ENCODE measurements at places on chromosomes 6 and 20.

- peak; percentile 48 for DNase-seq
Observed at GRCh38 chr20:53660947-53661381, 67.3 kb upstream of the ZNF217 start.

DNA sequence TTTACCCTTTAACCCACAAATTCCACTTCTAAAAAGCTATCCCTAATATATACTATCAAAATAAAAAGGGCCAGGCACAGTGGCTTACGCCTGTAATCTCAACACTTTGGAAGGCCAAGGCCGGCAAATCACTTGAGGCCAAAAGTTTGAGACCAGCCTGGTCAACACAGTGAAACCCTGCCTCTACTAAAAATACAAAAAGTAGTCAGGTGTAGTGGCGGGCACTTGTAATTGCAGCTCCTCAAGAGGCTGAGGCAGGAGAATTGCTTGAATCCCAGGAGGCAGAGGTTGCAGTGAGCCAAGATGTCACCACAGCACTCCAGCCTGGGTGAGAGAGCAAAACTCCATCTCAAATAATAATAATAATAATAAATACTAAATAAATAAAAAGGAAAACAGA is 82.5 kb downstream of the TRIM27 start:
- no peak for DNase-seq

DNA sequence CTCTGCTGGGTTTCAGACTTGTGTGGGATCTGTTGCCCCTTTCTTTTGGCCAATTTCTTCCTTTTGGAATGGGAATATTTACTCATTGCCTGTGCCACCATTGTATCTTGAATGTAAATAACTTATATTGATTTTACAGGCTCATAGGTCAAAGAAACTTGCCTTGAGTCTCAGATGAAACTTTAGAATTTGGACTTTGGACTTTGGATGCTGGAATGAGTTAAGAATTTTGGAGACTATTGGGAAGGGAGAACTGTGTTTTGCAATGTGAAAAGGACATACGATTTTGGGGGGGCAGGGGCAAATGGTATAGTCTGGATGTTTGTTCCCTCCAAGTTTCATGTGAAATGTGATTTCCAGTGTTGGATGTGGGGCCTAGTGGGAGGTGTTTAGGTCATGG is 62.6 kb upstream of the TNFRSF21 start:
- DNase-seq: no peak

DNA sequence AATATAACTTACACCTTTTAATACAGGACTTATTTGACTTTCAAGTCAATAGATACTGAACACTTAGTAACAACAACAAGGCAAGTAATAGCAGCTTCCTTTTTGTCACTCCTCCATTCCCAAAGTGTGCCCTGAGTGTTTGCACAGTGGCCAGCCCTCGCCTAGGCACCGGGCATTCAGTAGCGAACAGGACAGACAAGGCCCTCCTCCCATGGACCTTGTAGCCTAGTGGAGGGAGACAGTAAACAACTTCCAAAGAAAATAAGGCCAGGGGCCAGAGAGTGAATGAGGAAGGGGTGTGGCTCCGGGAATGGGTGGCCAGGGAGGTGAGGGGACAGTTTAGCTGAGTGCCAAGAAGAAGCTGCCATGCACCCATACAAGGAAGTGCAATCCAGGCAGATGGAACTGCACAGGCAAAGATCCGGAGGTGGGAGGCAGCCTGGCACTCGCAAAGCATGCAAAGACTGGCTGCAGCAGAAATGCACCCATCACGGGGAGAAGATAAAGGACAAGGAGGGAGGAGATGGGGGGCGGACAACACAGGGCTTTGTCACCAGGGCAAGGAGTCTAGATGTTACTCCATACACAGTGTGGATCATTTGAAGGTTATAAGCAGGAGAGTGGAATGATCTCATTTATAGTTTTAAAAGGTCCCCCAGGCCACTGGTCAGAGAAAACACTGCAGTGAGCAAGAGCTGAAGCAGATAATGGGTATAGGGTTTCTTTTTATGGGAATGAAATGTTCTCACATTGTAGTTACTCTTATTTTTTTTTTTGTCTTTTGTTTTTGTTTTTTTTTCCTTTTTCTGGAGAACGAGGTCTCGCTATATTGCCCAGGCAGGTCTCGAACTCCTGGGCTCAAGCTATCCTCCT is 32.2 kb downstream of the ATP9A start:
- DNase-seq: no peak

GRCh38 chr6:147578159-147578558 is 69.7 kb downstream of the SAMD5 start:
- no peak for DNase-seq

DNA sequence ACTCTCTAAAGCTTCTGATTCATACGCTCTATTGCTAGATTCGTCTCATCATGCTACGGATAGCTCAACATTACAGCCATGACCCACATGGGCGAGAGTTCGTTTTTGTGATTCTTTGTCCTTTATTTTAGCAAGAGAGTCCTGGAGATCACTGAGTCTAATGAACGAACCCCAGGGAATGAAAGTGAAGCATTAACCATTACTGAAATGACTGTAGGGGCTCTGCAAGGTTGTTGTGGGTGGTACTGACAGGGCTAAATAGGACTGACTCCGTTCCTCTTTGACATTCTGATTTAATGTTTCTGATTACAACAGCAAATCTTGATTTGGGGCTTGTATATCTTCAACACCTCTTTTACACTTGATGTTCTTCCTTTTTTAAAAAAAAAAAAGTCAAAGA is 13.7 kb upstream of the RTF2 start:
- DNase-seq: no peak

DNA sequence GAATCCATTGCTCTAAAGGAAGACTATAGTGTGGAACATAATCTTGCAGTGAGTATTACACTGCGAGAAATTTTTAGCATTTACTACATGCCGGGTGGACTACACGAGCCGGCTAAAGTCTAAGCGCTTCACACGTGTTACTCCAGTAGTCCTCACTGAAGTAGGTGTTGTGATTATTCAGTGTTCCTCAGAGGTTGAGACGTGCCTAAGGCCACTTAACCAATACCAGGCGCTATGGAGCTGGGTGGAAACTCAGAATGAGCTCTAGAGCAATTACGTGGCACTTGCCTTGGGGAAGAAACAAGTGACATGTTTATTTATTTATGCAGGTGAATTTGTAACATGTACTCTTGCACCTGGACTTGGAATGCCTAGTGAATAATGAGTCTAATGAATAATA is 46.4 kb downstream of the SASH1 start:
- DNase-seq: no peak

DNA sequence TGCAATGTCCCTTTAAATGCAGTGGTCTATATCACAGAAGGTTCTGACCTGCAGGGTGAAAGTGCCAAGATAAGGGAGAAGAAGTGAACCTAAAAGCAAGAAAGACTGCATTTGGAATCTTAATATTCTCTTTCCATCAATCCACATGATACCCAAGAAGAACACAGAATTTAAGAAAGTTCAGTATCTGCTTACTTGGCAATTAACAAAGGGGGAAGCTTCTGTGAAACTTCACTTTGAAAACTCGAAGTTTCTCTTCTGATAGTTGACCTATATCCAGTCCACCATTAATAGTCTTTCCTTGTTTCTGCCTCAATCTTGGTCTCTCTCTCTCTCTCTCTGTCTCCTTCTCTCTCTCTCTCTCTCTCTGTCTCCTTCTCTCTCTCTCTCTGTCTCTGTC is 592.0 kb downstream of the UTRN start:
- no peak for DNase-seq

GRCh38 chr6:83601119-83601518 is 88.8 kb downstream of the PRSS35 start:
- DNase-seq: no peak

DNA sequence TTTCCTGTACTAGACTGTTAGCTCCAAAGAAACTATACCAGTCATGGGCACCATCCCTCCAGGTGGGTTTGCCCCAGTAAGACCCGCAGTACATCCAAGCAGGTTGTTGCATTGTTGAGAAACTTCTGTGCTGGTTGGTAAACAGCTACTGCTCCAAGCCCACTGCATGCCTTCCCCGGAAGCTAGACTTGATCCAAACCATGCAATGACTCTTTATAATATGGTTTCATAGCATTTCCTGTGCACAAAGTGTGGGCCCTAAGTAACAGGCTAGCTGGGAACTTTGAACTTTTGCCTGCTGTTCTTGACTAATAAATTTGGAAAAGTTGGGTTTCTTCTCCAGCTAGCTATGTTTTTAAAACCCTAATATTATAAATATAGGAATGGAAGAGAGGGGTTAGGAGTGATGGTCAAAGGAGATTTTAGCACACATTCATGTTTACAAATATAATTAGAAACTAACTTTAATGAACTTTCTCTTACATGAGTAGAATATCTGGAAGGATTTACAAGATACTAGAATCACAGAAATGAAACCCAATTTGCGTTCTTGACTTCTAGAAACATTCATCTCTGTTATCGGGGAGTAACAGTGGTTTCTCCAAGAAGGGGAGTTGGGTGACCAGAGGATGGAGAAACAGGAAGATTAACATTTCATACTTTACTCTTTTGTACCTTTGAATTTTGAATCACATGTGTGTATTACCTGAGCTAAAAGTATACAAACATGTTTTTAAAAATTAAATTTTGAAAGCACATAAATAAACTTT is 51.7 kb downstream of the GFOD1 start:
- DNase-seq: no peak

DNA sequence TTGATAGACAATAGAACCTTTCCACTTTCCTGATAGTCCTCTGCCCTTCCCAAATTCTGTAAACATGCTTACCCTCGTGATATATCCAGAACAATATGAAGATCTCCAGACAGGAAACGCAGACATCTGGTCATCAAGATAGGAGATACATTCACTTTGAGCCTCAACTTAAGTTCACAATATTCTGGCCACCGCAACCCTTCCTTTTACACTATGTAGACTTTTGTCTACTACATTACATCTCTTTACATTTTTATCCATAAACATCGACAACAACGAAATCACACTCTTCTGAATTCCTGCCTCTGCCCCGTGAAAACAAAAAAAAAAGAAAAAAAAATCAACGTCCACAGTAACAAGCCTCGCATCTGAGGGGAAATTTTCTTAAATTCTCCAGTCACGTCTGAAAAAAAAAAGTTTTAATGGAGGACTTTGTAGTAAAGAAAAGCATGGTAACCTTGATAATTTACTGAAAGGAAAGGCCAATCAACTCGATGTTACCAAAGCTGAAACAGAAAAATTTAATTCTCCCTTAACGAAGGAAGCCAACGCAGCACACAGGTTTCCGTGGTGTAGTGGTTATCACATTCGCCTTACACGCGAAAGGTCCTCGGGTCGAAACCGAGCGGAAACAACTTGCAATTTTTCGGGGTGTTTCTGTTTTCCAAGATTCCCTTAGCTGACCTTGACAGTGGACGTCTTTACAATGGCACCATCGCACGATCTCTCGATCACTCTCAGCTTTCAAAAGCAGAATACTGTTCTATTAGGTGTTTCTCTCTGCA is 21.8 kb downstream of the POM121L2 start:
- no peak for DNase-seq

DNA sequence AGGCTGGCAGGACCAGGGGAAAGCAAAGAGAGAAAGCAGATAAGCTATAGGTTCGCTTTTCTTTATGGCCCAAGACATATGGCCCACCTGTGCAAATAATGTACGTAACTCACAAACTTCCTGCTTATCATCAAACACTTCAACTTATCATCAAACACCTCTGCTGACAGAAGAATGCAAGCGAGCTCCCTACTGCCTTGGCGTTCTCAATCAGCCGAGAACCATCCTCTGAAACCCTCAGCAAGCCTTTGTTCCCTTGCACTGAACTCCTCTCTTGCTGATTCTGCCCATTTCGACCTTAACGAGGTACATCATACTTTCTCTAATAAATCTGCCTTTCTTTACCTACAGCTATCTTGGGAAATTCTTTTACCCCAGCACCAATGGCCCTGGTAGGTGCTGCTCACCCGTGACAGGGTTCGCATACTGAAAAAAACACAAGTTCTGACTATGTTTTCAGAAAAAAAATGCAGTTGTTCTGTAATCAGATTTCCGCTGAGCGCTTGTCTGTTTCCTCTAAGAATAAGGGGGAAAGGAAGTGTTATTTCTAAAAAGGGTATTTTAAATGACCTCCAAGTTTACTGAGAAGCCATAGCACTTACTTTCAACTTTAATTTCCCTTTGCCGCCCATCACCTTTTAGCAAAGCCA is 28.3 kb downstream of the SERPINB6 start:
- no peak for DNase-seq

- no peak for DNase-seq
Observed at GRCh38 chr6:4093288-4093687, 14.4 kb upstream of the FAM217A start.

GRCh38 chr20:38267296-38267695 is 6.8 kb upstream of the KIAA1755 start:
- DNase-seq: no peak

DNA sequence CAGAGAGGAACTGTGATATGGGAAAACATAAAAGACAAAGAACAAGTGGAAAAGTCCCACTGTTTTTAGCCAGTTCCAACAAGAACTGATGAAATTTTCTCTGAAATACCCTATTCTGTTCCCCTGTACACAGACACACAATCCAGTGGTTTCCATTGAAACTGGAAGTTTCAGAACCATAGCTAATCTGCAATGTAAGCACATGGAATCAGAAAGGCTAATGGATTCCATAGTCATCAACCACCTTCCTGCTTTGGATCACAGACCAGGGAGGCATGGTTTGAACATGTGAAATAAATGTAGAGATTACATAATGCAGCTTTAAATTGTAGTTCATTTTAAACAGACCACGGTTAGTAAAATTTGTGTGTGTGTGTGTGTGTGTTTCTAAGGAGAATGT is 242.1 kb downstream of the GJA1 start:
- DNase-seq: no peak

DNA sequence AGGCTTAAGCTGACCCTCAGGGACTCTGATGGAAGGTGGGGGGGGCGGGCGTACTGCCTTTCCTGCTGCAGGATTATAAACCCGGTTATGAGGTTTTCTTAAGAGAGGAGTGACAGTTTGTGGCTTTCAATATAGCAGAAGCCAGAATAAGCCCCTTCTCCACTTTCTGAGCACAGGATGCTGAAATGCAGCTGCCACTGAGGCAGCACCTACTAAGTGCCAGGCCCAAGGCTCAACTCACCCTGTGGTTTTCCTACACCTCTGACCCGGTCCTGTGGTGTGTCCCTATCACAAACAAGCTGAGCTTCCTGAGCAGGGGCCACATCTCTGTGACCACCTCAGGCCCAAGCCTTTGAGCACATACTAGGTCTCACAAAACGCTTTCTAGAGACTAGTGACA is 59.6 kb upstream of the NFATC2 start:
- DNase-seq: no peak

- no peak for DNase-seq
Observed at GRCh38 chr20:54197621-54198604, 10.0 kb upstream of the PFDN4 start.

- no peak for DNase-seq
Observed at GRCh38 chr20:63314566-63315239, 21.7 kb downstream of the COL20A1 start.

- DNase-seq: no peak
Observed at GRCh38 chr6:119201480-119201879, 123.0 kb upstream of the FAM184A start.

Data from GM06990 (cell line).